ENCODE measurements at places on chromosomes 11 and 22.

GRCh38 chr11:34864424-34864823, 51.8 kb downstream of the APIP start:
- DNase-seq, result no peak

GRCh38 chr11:3837793-3838192, 3.0 kb downstream of the RHOG start:
- no peak for DNase-seq

- no peak for DNase-seq
Measured at GRCh38 chr11:85845124-85845631, 10.0 kb upstream of the CCDC83 start.

DNA sequence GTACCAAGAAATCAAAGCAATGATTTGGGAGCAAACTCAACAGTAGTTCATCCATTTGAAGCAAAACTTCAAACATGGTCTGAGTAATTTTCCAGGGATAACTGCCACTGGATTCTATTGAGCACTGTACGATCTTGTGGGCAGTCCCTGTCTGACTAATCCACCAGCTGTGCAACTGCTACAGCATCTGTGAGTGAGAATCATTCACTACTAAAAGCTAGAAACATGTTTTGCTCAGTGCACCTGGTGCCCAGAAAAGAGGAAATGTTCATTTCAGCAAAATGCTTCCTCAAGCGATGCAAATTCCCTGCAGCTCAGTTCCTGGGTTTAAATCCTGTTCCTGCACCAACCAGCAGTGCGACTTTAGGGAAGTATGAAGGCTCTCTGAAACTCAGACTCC, 1077.9 kb downstream of the DLG2 start:
- no peak for DNase-seq

DNA sequence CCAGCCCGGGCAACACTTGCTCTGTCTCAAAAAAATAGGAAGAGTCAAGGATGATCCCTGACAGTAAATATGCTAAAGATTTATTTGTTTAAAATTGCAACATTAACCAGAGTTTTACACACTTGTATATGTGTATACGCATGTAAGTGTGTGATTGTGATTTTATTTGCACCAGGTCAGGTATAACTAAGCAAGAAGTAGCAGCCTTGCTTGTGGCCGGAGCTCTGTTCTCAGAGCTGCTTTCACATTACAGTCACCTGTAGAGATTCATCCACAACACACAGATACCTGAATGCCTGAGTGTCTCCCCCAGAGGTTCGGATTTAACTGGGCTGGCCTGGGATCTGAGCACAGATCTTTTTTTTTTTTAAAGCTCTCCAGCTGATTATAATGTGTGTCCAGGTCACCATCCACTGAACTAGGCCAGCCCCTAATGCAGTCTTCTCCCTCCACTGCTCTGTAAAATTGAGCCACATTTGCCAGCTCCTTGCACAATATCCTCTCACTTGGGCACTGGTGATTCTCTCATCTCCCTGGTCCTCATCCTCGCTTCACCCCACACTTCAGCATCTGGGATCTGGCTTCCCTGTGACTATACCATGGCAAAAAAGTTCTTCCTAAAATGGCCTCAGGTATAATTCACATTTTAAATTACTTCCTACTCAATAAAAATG, 48.3 kb downstream of the LIF start:
- DNase-seq, result no peak

- DNase-seq, result no peak
Measured at GRCh38 chr11:76296731-76297542, 84.0 kb downstream of the THAP12 start.

GRCh38 chr11:131350872-131351271, 19.5 kb upstream of the NTM start:
- no peak for DNase-seq

GRCh38 chr11:64095273-64095817, 59.6 kb downstream of the FLRT1 start:
- DNase-seq, result no peak

GRCh38 chr11:104538313-104538712, 359.9 kb downstream of the CASP12 start:
- no peak for DNase-seq

- DNase-seq, result no peak
Measured at GRCh38 chr11:15189641-15190365, 75.1 kb downstream of the INSC start.

GRCh38 chr11:119615003-119615881, 113.8 kb downstream of the NECTIN1 start:
- DNase-seq, result no peak

- DNase-seq, result no peak
Measured at GRCh38 chr11:130068546-130068985, 1.1 kb upstream of the APLP2 start.

Measured in central memory CD8-positive, alpha-beta T cell (primary cell).